ENCODE measurements at places on chromosomes 12 and 14.

- no peak for DNase-seq
These were observed at the start of gene OTOGL for GRCh38 chr12:80099259-80099658. TSS of gene OTOGL (plus strand) at chr12:80099537. CDS start at chr12:80209432, 109,895 bp downstream.

DNA sequence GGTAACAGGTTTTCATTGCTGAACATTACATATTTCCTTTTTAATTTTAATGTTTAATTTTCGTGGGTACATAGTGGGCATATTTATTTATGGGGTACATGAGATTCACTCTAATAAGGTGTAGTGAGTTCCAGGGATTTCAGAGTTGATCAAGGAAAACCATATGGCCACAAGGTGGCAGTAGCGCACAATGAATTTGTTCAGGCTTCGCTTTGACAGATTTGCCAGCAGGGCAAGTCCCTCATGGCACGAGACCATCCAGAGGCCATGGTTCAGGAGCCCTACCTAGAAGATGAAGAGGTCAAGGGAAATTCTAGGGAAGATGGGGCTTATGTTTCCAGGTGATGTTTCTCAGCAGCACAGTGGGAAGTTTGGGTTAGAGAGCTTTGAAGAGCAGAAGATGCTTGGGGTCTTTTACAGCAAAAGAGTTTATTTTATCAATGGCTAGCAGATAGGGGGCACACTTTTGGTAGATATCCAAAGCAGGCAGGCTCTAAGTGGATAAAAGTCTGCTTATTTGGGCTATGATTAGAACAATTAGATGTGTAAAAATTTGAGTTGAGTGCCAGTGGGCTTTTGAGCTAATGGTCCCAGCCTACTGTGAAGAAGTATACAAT is 1004.4 kb downstream of the AACS start:
- DNase-seq: peak; percentile 22

GRCh38 chr12:93427779-93428564 is 13.8 kb downstream of the UBE2N start:
- no peak for DNase-seq

- DNase-seq: no peak
These were observed 67.1 kb upstream of the DDX11 start for GRCh38 chr12:31006416-31007152.

GRCh38 chr14:65867333-65867732 is 454.8 kb downstream of the FUT8 start:
- no peak for DNase-seq

DNA sequence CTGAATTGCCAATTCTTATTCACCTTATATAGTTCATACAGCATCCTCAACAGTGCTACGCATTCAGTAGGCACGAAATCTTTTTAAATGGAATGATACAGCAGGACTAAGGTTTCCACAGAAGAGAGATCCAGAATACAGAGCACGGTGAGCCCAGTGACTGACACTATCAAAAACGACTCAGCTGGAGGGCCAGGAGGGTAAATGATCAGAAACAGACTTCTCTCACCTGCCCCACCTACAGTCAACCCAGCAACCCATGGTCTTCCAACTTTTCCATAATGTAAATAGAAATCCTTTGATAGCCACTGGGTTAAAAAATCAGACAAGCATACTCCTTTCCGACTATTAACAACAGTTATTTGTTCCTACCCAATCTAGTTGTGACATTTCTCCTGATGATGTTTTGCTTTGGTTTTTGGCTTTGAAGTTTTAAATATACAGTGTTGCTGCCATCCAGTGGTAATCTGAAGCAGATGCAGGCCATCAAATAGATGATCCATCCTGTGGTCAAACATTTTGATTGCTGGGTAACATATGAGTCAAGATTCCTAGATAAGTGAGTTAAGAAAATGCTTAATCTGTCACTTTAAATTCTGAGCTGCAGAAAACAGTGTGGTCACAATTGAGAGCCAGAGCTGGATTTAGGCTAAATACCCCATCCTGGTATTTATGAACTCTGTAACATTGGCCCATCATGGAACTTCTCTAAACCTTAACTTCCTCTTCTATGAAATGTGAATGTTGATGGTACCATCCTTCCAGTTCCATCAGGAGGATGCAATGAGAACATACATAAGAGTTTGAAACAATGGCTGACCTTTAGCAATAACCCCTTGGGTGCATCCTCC is 42.0 kb downstream of the GPHB5 start:
- peak; percentile 12 for DNase-seq

DNA sequence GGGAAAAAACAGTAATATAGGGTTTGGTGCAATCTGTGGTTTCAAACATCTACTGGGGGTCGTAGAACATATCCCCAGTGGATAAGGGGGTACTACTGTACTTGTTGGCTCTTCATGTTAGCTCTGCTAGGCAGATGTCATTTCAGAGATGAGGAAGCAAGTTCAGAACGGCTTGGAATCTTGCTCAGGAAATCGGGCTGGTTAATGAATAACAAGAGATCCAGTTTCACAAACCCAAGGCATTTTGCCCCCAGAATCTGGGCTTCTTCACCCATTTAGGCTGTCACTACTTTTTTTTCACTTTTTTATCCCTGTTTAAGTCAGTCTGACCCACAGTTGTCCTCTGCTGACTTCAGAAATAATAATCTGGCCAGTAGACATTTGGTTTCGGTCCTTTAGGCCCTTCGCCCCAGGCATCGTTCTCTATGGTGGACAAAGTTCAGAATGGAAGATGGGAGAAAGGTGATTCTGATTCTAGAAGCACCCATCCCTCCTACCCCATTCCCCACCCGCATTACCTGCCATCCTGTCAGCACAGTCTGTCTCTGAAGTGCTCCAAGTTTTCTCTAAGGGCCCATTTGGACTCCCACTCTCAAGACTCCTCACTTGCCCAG is 4.5 kb downstream of the SUOX start:
- no peak for DNase-seq

DNA sequence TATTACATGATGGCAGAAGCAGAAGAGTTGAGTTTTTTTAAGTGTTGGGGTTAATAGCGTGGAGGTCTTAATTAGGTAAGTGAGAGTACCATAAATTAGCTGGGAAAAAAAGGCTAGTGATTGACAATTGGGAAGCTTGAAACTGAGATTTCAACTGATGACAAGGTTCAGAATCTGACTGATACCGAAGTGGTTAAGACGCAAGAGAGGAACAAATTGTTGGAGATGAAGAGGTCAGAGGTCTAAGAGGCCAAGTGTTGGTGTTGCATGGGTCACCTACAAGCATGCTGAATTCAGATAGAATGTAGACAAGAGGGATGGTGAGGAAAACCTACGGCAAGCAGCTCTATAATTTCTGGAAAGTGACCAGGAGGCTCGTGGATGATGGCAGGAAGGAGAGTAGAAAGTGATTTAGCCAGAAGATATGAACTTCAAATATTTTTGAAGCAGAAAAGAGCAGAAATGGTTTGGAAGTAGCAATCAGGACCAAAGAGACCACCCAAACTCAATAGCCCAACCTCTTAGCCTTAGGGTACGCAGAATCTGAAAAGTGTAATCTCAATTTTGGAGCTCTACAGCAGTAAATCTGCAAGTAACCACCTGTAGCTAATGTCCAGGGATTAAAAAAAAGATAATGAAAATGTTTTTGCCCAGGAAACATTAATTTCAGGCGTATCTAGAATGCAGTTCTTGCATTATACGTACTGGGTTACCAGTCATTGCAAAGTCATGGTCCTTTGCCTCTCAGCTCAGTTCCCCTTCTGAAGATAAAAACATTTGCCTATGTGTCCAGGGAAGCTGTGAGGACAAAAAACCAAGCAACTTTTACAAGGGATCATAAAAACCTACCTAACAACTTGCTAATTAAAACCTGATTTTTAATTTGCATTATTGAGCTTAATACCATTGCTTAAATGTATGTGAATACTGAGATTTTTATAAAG is 1.7 kb upstream of the TMPO start:
- DNase-seq: no peak

DNA sequence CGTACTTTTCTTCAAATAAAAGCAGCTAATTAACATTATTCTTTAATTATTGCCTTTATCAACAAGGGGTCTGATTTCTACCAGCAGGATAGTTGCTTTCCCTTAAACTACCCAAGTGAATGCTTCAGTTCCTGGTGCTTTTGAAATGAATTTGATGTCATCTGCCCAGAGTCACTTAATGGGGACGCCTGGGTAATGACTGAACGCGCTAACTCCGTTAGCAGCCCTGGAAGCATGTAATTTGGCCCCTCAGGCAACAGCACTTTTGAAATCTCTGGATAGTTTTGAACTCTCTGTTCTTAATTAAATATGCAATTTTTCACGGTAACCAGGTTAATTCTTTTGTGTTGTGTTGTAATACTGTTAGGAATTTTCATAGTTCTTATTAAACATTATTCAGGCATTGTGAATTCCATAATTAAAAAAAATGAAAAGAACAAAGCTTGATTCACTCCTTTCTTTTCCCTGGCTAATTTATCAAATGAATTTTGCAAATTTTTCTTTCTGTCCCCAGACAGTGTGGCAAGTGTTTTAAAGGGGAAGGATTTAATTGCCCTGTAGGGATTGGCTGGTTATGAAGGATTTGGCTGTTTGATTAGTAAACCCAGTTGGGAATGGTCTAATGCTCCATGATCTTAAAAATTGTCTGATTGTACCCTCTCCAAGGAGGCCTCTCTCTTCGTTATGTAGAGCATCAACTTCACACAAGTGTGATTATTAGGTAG is 137.5 kb upstream of the MYL2 start:
- no peak for DNase-seq

DNA sequence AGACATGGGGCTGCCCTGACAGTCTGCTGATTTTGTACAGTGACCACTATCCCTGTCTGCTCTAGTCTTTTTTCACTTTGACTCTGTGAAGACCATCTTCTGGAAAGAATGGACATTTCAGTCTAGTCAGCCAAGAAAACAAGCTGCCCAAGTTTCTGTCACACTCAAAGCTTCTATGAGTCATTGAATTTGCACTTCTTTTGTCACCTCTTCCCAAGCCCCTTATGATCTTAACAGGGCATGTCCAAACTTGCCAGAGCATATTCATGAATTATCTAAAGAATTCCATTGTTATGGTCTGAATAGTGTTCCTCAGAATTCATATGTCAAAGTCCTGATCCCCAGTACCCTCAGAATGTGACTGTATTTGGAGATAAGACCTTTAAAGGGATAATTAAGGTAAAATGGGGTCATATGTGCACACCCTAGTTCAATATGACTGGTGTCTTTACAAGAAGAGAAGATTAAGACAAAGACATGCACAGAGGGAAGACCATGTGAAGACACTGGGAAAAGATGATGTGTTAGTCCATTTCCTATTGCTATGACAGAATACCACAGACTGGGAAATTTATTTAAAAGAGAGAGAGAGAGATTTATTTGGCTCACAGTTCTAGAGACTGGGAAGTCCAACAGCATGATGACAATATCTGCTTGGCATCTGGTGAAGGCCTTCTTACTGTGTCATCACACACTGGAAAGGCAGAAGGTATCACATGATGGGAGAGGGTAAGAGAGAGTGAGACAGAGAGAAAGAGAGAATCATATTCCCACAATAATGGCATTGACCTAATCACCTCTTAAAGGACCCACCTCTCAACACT is 242.6 kb downstream of the BTG1 start:
- no peak for DNase-seq

GRCh38 chr12:45872446-45872845 is 117.9 kb downstream of the SCAF11 start:
- DNase-seq: no peak

GRCh38 chr12:120693848-120694247 is 6.9 kb downstream of the MLEC start:
- DNase-seq: no peak

GRCh38 chr12:117498256-117498655 is 136.8 kb upstream of the NOS1 start:
- no peak for DNase-seq

- DNase-seq: no peak
These were observed 89.2 kb downstream of the PUS7L start for GRCh38 chr12:43669373-43669772.

GRCh38 chr12:6946033-6946919 is 2.5 kb downstream of the C12orf57 start:
- peak; percentile 58 for DNase-seq

DNA sequence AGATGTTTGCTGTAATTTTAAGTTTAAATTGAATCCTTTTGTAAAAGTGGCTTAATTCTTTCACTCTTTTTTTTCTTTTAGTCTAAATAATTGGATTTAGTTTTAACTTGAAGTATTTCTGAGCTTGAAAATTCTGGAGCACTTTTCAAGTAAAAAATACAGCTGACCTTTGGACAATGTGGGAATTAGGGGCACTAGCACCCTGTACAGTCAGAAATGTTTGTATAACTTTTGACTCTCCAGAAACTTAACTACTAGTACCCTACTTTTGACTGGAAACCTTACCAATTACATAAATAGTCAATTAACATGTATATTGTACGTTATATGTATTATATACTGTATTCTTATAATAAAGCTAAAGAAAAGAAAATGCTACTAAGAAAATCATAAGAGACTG is 7.8 kb downstream of the KTN1 start:
- no peak for DNase-seq

DNA sequence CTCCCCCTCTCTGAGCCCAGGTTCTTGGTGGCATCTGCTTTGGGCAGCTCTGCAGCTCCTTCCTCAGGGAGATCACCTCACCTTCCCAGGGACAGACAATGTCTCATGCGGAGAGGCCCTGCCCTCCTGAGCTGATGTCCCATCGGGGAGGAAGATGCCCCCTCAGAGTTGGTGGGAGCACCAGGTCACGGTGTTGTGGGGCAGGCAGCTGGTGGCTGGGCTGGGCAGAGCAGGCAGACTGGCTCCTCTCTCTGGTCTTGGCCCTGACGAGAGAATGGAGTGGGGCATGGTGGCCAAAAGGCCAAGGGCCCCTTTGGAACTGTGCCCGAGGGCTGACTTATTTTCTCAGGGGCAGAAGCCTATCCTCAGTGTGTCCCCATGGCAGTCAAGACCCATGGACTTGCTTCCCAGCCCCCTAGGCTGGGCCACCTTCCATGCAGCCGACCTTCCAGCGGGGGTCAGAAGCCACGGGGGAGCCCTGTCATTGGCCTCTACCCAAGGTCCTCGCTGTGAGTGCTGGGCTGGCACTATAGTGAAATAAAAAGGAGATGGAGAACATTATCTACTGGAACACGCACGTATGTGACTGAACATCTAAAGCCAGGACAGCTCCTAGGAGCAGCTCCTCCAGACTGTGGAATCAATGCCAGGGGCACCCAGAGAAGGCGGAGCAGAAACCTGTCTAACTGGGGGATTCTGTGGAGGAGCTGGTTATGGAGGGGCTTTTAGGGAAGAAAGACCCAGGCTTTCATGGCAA is 21.9 kb downstream of the PPP2R5C start:
- DNase-seq: no peak

GRCh38 chr12:14802247-14802646 is 1.0 kb downstream of the WBP11 start:
- DNase-seq: no peak

- peak; percentile 23 for DNase-seq
These were observed 40.5 kb upstream of the KCNA5 start for GRCh38 chr12:5003025-5003666.

GRCh38 chr14:66273261-66273832 is 212.8 kb upstream of the CCDC196 start:
- DNase-seq: no peak

DNA sequence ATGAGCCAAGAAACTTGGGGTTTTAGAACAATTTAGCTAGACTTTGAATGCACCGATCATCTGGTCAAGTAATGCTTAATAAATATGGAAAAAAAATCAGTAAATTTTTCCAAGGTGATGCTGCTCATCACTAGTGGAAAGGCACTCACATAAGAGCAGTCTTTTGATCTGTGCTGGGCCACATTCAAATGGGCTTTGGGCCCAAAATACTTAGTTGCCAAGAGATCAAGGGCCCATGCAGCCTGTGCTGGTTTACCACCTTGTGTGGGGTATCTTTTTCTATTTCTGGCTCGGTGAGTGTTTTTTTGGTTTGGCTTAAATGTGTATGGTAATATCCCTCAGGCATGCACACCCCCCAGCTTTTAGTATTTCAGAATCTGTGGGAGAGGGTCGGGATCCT is 943.2 kb downstream of the TMTC2 start:
- no peak for DNase-seq

Data from CD4-positive, alpha-beta T cell treated with Interleukin-15 for 4 hours (primary cell).